ENCODE measurements at places on chromosomes 3 and 15.

GRCh38 chr3:123527046-123527445, 57.8 kb downstream of the HACD2 start:
- DNase-seq, result no peak

DNA sequence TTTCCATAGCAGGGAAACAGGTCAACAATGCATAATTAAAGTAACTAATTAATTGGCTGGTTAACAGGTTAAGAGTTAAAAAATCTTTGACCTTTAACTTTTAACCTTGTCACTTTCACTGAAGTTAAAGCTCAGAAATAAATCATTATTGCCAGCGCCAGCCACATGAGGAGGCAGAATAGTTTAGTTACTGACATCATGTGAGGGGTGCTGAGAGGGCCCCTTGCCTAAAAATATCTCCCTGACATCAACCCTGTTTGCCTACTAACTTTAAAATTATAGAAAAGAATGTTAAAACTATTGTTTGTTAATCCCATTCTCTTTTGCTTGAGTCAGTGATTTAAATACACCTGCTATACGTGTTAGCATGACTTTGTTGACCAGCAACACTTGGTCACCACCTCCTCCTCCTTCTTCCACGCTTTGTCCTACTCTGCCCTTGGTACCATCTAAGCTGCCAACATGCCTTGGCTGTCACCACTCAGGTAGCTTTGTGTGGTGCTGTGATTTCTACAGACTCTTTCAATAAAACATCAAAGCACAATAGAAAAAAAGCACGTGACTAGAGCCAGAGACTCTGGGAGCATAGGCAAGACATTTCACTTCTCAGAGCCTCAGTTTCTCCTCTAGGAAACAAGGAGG, 2.7 kb downstream of the FBXO40 start:
- no peak for DNase-seq

DNA sequence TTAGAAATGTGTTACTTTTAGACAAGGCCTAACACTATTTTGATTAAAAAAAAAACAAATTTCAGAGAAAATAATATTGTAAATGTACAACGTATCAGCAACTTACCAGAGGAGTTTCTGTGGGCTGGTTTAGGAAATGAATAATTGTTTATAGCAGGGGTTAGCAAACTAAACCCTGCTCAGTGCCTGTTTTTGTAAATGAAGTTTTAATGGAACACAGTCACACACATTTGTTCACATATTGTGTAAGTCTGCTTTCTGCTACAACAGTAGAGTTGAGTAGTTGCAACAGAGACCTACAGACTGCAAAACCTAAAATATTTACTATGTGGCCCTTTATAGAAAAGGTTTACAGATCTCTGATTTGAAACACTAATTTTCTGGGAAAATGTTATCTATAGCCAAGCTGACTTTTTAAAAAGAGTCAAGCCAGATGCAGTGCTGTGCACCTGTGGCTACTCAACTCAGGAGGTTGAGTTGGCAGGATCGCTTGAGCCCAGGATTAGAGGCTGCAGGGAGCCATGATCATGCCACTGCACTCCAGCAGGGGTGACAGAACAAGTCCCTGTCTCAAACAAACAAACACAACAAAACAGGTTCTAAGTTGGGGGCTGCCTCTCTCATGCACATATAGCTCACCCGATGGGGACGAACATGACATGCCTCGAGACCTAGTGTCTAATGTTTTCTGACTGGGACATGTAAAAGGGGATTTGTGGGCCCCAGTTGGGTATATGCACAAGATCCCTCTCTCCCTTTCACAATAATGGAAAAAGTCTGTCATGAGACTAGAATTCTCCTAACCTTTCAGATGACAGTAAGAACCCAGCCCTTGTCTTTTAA, 182.5 kb downstream of the TNIK start:
- DNase-seq, result no peak

DNA sequence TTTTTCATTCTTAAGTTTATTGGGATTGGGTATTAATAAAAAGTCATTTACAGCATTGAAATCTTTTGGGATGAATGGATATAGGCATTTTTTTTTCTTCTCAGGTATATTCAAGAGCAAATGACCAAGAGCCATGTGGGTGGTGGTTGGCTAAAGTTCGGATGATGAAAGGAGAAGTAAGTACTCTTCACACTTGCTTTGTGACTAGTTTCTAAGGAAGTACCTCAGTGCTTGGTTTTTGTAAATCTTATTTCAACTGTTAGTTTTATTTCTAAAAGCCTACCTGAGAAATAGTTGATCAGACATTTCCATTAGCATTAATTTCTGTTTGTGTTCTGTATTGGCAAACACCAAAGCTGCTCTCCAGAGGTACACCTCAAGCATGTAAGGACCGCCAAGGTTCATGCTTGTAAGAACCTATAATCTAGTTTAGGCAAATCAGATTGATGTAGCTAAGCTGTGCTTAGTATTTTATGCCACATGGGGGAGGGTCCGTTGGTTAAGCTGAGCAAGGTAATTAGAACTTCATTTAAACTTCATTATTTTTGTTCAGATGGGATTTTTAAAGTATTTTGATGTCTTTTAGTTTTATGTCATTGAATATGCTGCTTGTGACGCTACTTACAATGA, 35.4 kb downstream of the FXR1 start:
- no peak for DNase-seq

GRCh38 chr3:4151859-4152258, 151.3 kb upstream of the SETMAR start:
- DNase-seq, result no peak

GRCh38 chr3:125187599-125187910, 25.0 kb downstream of the SLC12A8 start:
- DNase-seq, result no peak

GRCh38 chr3:45730409-45731154, 41.4 kb downstream of the SACM1L start:
- no peak for DNase-seq

GRCh38 chr3:187131981-187132380, 7.3 kb downstream of the RPL39L start:
- no peak for DNase-seq

- no peak for DNase-seq
These were observed 368.7 kb upstream of the TBL1XR1 start for GRCh38 chr3:177565981-177566380.

DNA sequence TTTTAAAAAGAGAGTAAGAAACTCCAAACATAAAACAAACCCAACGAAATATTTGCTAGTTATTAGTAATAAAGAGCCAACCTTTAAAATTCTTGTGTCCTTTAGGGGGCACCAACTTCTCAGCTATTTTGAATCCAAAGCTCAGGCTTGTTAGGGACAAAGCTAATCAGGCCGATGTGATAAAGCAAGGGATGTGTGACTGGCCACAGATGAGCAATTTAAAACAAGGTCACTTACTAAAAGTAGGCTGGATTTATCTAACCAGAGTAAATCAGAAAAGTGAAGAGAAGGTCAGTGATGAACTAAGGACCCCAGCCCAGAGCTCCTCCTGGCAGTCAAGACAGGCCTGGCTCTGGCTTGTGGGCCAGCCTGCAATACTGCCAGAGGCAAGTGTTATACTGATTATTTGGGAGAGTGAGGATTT, 108.5 kb downstream of the CYP19A1 start:
- no peak for DNase-seq

DNA sequence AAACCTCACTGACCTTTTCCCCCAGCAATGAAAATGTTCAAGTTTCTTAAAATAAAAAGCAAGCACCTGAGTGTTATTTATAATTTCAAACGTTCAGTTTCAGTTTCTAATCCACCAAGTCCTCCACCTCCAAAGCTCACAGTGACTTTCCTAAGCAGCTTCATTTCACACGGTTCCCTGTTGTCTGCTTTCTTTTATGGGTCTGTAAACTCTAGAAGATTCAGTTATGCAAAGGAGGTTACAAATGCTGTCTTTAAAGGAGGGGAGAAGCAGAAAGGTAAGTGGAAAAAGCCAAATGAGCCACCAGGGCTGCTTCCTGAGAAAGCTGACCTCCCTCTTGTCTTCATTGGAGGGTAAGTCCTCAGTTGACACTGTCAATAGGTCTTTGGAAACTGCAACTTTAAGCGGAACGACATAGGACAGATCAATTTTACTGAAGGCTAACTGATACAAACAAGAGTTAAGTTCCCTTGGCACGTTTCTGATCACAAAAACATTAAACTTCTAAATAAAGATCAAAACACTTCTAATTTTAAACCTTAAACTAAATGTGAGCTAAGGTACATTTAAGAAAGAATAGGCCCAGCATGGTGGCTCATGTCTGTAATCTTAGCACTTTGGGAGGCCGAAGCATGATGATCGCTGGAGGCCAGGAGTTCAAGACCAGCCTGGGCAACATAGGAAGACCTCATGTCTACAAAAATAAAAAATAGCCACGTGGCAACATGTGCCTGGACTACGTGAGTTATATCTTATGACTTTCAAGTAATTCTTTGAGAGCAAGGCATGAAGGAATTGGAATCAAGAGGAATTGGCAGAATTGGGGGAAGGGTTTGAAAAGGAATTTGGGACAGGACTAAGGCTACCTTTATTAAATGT, 151.9 kb upstream of the UBE2E1 start:
- no peak for DNase-seq

DNA sequence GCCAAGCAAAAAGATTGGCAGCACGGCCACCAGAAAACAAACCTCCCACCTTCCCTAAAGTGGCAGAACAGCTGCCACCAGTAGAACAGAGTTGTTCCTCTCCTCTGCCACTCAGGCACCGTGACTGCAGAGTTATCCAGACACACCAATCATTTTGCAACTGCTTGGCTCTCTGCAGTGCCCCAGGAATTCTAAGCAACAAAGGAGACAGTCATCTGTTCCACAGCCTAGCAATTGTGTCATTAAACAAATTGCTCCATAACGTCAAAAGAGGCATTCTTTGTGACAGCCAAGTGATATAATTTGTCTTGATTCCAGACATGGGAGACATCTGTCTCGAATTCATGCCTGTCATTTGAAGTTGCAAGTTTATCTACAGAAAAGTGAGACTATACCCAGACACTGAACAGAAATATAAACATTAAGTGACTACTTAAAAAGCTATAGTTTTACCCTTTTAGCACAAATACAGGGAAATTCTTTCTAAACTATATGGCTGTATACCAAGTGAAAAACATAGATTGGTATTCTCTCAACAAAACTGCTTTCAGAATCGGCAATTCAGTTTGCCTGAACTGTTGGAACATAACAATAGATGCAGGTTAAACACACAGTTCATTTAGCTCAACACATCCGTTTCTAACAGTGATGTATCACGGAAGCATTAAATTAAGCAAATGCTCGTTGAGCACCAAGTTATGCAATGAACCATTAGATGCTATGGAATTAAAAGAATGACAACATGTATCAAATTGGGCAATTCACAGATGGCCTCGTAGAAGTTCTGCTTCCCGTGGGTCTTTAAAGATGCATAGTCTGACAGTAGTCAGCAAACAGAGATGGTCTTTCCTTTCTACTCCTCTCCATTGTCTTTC, 281.3 kb downstream of the FGF12 start:
- no peak for DNase-seq

DNA sequence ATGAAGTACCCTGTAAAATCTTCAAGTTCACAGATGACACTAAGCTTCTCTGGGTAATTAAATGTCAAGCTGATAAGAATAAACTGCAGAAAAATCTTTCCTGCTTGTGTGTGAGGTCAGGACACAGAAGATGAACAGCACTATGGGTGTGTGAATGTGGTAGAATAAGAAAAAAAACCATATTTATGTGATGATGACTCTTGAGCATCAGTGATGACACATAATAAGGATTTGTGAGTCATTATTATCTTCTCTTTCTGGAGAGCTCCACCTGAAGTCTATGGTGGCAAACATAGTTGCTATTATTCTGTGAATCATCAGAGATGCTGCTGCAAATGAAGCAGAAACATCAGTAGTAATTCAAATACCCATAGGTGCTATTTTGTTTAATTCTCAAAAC, 422.4 kb downstream of the DIPK2A start:
- DNase-seq, result no peak

- DNase-seq, result no peak
These were observed 1.4 kb upstream of the MUC13 start for GRCh38 chr3:124935794-124936542.

GRCh38 chr3:195106418-195106906, 164.5 kb downstream of the XXYLT1 start:
- DNase-seq, result peak; percentile 81

DNA sequence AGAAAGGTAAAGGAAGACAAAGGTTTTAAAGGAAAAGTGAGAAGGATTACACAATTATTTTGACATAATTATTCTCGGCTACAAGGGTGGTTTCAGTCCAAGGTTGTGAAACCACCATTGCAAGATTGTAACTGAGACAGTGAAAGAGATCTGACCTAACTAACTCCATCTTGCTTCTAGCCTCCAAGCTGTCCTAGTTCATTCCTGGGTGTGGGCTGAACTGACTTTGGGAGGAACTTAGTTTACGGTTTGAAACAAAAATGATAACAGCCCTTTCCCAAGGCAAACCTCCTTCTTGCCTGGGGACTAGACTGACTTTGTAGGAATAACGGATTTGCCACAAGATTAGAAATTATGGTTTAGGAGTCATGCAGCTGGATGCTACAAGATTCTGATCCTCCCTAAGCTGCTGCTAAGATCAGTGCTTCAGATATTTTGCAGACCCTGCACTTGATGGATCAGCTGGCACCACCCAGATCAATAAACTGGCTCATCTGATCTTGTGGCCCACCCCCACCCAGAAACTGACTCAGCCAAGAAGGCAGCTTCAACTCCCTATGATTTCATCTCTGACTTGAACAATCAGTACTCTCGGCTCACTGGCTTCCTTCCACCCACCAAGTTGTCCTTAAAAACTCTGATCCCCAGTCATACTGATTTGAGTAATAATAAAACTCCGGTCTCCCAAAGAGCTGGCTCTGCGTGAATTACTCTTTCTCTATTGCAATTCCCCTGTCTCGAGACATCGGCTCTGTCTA, 57.7 kb upstream of the AADACL2 start:
- DNase-seq, result no peak

- no peak for DNase-seq
These were observed 59.7 kb downstream of the LSM3 start for GRCh38 chr3:14238356-14238755.

GRCh38 chr3:70822669-70823068, 510.2 kb upstream of the MDFIC2 start:
- DNase-seq, result no peak

GRCh38 chr3:29693863-29694262, 413.0 kb downstream of the RBMS3 start:
- no peak for DNase-seq

DNA sequence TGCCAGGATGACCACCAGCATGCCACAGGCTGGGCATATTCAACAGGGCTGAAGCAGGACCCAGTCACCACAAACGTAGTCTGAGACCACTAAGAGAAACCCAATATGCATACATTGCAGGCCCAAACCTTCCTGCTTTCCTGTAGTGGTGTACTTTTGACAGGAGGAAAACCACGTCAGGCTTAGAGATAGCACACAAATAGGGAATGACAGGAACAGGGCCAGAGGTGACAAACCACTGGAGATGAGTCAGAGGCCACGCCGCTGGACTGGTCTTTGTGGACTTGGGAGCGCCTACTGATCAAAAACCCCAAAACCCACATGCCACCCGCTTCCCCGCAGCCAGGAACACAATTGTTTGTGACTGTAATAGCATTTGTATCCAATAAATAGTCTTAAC, 3.6 kb upstream of the EFCAB12 start:
- DNase-seq, result no peak

DNA sequence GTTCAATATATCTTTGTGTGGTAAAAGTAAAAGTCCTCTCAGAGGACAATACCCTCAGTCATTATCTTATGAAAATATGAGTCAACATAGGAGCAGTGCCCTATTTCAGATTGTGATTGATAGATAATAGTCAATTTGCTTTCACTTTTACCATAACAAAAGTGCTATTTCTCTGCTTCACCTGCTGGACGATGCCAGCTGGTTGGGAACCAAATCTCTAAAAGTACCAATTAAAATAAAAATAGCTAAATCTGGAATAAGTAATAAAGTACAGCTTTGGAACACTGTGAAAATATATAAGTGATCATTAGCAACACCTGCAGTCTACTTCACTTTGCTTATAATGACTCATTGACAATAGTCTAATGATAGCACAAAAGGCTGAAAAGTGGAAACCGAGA, 390.3 kb upstream of the AGTR1 start:
- DNase-seq, result no peak
